ENCODE measurements at places on chromosomes 2 and 18. TPM values are rescaled to one million over a fixed set of nuclear protein-coding genes. Genes with fewer than 3 reads are reported as not detected.
A peak's percentile ranks its signal among the peaks of the same experiment; 100 is the strongest.

DNA sequence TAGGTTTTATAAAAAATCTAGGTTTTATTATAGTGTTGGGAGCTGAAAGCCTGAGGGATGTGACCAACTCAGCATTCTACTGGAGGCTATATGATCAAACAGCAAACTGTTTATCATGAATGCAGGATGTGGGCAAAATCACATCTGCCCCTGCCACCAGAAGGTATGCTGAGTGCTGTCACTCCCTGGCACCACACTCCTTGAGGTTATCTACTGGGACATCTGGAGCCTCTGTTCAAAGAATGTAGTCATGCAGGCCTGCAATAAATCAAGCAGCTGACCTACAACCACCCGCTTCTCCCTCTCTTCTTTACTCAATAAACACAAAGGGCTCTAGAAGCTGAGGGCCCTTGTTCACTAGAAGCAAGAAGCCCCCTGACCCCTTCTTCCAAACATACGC lies 328.4 kb upstream of the DDX18 start:
- no peak for DNase-seq

DNA sequence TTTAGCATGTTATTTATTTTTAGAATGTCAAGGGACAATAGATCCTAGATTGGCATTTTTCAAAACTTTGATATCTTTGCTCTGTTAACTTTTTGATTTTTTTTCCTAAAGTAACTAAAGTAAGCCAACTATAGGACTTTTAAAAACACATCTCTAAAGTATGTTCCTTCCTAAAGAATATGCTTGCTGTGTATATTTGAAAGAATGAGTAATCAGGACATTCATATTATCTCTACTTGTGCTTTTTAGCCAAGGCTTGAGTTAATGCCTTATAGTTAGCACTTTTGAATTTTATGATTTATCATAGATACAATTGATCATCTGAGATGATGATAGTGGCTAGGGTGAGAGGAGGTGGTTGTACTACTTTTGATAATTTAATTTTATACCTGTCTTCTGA lies 93.6 kb downstream of the BABAM2 start:
- no peak for DNase-seq

- DNase-seq, result no peak
Observed at GRCh38 chr2:236693531-236693930, 123.9 kb downstream of the ACKR3 start.

DNA sequence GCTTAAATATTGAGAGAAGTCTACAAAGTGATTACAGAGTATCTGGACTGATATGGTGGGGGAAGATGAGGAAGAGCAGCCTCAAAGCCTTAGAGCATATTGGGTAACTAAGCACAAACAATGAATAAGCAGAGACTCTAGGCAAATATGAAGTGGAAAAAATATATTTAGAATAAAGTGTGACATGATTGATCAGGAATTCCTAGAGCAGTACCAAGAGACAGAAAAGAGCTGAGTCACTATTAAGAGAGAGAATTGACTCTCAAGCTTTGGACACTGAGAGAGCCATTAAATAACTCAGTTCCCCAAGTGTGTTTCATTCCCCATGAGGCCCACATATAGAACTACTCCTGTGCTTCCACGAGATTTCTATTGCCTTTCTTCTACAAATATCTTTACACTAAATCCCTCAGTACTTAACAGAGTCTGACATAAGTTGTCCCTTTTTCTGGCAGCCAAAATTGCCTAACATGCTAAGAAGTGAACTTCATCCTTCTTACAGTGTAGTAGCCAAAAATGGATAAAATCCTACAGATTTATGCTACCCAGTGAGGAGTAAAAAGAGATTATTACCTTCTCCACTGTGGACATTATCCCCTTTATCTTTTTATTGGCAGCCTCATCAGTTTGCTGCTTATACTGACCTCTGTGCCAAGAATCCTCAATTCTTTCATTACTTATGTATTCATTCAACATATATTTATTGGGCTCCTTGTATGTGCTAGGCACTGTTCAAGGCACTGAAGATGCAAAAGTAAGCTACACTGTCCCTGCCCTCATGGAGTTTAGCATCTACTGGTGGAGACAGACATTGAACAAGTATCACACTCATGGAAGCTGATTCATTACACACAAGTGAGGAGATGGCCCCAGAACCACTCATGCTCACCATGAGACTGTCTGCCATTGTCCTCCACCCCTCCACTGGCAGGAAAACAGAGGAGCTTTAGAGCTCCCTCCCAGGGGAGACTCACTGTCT lies 45.4 kb downstream of the SLC40A1 start:
- no peak for DNase-seq

DNA sequence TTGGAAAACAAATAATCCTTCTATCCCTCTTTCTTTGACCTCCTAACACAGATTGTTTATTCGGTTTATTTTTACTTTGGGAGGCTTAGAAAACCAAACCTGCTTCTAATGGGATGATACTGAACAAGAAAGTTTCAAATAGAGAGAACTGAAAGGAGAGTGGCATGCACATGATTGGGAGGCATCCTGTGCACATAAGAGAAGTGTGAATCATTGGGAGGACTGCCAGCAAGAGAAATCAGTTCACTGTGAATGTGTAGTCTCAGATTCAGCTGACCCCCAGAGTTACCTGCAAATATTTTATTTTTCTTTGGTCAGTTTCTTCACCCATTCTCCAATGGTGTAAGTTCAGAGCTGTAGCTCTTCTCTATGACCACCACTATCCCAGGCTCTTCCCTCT lies 1363.2 kb upstream of the ACVR2A start:
- DNase-seq, result peak; percentile 11

DNA sequence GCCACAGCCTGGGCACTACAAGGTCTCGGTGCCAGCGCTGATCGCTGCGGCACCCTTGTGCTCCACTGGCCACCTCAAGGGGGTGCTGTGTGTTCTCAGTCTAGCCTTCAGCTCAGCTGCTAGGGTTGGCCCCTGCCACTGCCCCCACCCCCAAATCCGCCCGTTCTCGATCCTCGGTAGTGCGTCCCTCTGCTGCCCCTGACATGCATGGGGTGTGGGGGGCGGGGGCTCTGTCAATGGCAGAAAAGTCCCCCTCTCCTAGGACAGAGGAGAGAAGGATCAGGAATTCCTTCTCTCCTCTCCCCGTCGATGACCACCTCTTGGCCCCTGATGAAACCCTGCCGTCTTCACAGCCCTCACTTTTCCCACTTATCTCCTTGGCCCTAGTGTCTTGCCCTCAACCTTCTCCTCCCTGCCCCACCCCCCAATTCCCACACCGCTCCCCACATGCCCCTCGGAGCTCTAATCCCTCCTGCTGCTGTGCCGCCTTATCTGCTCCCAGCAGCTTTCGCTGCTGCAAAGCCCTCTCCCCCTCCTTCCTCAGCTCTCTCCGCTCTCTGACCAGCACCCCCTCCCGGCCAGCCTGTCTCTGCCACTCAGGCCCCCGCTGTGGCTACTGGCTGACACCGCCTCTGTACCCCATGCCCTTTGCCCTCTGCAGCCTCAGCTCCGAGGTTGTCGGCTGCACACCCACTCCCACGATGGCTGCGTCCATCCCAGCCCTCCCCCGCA lies 4.3 kb upstream of the ASIC4 start:
- DNase-seq, result peak; percentile 31

The RNASEH1 gene
- 21.9 TPM for total RNA-seq

The STEAP3 gene
- 17.7 TPM for total RNA-seq

Measured in H4 (cell line).